ENCODE measurements at places on chromosomes 1 and 21.

DNA sequence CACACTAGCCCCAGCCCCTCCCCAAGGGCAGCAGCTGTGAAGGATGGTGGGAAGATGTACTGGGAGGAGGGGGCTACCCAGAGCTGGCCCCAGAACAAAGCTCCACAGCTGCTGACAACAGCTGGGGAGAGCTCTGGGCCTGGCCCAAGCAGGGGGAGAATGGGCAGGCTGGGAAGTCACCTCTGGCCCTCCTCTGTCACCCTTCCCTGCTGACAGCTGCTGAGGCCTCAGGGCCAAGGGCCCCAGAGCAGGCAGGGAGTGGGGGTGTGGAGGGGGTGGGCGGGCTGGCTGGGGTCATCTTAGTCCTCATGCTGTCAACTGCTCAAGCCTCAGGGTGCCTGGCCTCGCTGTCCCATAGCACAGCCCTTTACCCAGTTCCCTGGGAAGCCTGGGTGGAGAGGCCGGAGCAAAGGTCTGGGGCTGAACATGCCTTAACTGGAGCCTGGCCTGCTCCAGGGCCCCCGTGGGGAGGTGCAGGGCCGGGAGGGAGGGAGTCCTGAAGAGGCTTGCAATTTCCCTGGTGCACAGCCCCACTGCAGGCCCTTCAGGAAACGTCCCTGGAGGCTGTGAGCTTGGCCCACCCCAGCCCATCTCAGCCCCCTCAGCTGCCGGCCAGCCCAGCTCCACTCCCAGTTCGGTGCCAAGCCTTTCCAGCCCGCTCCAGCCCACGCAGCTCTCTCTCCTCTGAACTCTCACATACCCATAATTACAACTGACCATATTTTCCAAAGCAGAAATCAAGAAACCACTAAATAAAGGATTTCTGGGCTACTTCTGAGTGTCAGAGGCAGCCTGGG, 25.7 kb downstream of the HSPG2 start:
- DNase-seq, result peak; percentile 49

DNA sequence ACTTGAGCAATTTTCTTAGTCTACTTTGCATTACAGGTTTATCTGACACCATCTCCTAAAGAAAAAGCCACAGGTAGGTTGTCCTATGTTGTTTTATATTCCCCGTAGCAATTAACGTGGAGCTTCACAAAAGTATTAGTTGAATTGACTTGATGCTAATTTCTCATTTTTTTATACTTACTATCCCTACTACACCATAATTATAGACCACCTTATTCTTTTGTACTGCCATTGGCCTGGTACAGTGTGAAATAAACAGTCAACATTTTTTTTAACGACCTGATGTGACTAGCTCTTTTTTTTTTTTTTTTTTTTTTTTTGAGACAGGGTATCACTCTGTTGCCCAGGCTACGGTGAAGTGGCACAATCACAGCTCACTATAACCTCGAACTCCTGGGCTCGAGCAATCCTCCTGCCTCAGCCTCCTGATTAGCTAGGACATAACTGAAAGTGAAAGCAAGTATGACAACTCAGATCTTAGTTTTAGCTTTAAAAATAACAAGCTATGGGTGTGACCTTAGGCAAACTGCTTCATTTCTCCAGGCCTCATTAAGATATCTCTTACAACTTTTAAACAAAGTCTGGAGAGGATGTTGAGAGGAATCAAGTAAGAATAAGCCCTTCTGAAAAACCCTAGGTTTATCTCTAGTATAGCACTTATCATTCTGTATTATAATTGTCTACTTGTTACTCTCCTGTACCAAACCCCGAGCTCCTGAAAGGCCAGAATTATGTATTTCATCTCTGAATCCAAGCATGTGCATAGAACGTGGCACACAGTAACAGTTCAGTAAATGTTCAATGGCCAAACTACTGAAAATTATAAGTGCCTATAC, 49.5 kb downstream of the LUZP1 start:
- no peak for DNase-seq

- DNase-seq, result no peak
These were observed 97.2 kb downstream of the ST3GAL3 start for GRCh38 chr1:43804569-43804968.

GRCh38 chr1:221937155-221937953, 195.5 kb upstream of the DUSP10 start:
- no peak for DNase-seq

DNA sequence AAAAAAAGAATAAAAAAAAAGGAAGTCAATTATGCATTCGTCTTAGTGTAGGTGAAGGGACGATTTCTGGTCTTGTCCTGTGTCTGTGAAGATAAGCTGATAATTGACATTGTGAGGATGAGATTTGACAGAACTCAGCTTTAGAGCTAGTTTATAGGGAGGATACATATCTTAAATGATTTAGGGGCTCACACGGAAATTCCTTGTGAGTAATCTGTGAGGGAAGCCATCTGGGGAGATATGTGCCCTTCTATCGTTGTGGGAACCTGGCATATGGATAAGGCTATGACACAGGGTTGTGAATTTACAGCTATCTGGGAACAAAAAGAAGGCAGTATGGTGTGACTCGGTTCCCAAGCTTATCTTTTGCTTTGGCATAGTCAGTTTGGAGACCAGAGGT, 71.1 kb downstream of the RABGAP1L start:
- DNase-seq, result no peak

- DNase-seq, result no peak
These were observed 1.3 kb downstream of the CLDN19 start for GRCh38 chr1:42738678-42739226.

- no peak for DNase-seq
These were observed 159.9 kb upstream of the POGK start for GRCh38 chr1:166679369-166679768.

- no peak for DNase-seq
These were observed 114.4 kb downstream of the CASZ1 start for GRCh38 chr1:10682108-10682445.

DNA sequence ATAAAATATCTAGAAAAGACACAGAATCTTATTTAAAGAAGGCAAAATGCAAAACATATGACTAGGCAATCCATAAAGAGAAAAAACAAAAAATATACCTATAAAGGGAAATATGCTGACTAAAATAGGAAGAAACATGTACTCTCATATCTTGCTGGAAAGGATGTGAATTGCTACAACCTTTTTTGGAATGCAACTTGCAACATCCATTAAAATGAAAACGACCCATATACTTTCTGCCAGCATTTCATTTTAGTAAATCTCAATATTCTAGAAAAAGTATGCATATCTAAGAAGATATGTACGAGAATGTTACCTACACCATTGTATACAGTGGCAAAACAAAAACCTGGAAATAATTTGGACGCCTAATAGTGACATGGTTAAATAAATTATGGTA, 56.6 kb downstream of the EDEM3 start:
- DNase-seq, result no peak

DNA sequence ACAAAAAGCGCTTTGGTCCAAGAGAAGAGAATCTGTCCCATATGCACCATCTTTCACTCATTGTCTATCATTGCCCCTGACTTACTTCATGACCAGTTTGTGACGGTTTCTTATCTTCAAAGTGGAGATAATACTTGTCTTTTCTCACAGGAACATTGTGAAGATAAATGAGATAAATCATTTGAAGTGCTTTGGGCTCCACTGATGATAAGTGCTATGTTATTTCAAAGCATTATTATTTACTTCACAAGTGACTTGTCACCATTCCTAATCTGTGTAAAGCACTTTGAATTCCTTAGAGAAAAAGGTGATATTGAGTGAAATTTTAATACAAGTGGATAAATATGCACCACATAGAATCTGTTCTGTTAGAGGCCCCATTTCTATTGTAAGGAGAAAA, 731.6 kb upstream of the PTBP2 start:
- no peak for DNase-seq

DNA sequence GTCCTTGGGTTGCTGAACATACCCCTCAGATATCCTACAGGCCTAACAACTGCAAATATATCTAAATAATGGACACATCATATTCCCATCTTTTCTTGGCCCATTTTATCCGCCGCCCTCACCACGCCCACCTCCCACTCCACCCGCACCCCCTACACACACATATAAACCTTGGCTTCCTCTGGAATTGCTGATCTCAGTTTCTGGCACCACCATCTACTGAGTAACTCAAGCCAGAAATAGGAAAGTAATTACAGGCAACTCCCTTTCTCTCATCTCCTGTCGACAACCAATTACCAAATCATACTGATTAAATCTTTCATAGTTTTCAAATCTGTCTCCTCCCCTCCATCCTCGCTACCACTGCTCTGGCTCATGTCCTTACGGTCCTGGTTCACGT, 4.7 kb downstream of the RGS8 start:
- no peak for DNase-seq

DNA sequence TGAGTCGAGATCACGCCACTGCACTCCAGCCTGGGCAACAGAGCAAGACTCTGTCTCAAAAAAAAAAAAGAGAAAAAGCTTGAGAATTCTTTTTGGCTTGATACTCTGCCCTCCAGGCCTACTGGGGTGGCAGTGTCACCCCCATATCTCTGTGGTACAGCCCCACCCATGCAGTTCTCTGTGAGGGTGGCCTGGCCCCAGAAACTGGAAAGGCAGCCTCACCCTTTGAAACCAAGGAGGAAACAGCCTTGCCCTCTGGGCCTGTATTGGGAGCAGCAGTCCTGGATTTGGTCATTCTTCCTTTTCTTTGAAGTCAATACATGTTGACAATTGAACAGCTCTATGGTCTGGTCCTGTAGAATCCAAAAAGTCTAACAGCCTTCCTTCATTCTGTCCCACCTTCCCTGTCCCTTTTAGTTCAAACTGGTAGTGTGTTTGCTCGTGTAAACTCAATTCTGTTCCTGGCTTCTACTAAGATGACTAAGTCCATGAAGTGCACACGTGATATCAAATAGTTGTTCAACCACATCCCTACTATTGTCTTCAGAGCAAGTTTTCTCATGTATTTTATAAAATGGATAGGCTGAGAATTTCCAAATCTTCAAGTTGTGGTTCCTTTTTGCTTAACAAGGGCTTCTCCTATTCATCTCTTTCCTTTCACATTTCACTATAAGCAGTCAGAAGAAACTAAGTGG, 13.2 kb downstream of the ST7L start:
- no peak for DNase-seq

- no peak for DNase-seq
These were observed 9.0 kb downstream of the CTSK start for GRCh38 chr1:150799089-150799488.

GRCh38 chr1:162151900-162152829, 82.7 kb downstream of the NOS1AP start:
- no peak for DNase-seq

GRCh38 chr1:168466092-168466713, 77.6 kb downstream of the XCL2 start:
- DNase-seq, result no peak

DNA sequence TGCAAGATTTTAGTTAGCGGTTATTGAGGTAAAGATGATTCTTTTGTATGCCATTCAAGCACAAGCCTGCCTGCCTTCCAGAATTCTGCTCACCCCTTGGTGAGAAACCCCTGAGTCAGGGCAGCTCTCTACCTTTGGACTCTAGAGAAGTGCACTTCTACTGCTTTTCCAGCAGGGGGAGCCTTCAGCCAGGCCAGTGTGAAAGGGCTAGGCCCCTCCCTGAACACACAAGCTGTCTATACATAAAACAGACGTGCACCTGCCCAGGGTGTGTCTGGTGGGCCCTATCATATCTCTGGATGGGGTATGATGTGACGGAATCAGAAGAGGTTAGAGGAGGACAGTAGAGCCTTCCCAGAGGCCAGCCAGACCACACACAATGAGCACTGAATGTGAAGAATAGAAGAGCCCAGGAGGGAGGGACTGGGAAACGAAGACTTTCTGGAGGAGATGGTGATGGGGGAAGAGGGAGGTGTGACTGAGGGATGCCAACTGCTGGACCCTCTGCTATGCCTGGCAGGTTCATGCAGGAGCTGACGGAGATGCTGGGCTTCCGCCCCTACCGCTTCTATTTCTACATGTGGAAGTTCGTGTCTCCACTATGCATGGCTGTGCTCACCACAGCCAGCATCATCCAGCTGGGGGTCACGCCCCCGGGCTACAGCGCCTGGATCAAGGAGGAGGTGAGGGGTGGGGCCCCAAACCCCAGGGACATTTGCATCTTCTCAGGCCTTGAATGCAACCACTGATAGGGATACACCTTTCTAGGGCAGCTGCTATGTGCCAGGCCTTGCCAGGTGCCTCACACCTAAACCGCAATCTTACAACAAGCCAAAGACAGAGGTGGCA, 13.0 kb upstream of the KCNC4 start:
- DNase-seq, result peak; percentile 85

DNA sequence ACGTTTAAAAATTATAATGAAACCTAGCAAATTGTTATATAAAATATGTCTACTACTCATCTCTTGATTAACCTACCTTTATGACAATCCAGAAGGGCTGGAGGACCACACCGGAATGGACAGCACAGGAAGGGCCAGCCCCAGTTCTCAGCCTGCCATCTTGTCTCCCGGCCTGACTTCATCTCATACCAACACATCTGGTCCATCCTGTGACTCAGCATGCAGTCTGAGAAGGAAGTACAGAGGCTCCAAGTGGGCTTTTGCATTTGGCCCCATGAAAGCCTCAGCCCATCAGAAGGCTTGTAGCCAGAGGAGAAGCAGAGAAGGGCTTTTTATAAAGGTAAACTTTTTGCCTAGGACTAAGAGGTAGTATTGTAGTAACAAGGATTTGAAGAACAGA, 436.6 kb downstream of the MRPL39 start:
- DNase-seq, result no peak

DNA sequence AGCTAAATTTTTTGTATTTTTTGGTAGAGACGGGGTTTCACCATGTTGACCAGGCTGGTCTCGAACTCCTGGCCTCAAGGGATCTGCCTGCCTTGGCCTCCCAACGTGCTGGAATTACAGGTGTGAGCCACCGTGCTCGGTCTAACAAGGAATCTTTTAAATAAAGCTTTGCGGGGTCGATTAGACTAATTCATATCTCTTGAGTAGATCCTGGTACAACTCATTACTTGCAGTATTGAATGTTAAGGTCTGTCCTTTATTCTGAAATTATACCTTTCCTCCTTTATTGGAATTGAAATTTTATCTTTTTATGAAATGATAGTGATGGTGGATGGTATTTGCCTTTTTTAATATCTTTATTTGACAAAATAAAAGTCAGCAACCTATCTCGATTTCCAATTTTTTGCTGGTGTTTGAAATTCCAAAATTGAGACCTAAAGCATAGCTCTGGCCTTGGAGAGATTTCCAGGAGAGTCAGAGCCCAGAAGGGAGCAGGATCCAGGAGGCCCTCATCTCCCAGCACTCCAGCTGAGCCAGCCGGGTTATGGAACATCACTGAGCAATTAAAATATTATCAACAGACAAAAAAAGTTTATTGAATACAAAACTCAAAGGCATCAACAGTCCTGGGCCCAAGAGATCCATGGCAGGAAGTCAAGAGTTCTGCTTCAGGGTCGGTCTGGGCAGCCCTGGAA, 4.7 kb downstream of the S100A2 start:
- no peak for DNase-seq
